Smooth muscle cell of bladder (primary cell): ENCODE measurements at places on chromosomes 1 and 21. TPM values are rescaled to one million over a fixed set of nuclear protein-coding genes. Genes with fewer than 3 reads are reported as not detected.

Gene CD1D
- 5.3 and 8.0 TPM in 2 replicates for total RNA-seq

Gene TOMM40L
- total RNA-seq = 6.5 and 8.3 TPM in 2 replicates

Gene TIAM1
- 0.28 and 0.37 TPM in 2 replicates for total RNA-seq

Gene EDARADD
- 0.09 and 0.14 TPM in 2 replicates for total RNA-seq

Gene CACNA1S
- not detected in 2 replicates for total RNA-seq

Gene CD48
- not detected in 2 replicates for total RNA-seq

Gene FMOD
- 10.0 and 60.8 TPM in 2 replicates for total RNA-seq
